ENCODE measurements at places on chromosomes 1 and 21.

GRCh38 chr1:226671277-226671676, 67.8 kb downstream of the ITPKB start:
- no peak for DNase-seq

DNA sequence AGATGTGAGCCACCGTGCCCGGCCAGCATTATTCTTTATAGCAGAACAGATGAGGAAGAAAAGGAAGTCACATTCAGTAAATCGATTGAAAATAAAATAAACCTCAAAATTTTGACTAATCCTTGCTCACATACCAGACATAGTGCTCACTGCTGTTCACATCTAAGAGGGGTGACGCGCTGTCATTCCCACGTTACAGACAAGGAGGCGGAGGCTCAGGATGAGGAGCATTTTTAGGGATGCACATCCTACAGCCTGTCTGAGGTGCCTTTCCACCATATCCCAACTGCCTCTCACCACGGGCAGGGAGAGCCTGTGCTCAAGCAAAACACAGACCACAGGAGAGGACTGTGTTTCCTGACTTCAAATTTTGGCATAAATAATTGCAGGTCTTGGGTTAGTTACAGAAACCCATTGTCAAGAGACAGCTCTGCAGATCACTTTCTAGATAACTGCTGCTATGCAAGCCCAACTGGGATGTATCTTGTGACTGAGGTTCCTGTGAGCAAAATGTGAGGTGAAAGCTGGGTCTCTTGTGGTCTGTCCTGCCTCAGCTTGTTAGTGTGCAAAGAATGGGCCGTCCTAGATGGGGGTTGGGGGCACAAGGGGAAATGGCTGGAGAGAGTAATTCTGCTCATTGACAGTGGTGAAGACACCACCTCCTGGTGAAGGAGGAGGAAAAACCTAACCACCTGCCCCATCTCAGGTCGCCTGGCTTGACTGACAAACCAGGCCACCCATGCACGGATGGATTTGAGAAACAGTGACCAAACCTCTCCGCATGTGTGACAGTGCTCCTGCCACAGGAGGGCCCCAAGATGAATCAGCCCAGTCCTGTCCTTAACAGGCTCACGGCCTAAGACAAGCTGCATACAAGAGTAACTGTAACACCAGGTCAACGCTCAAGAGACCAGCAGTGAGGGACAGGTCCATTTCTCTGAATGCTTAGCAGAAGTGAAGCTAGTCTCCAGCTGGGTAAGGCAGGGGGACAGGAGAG, 8.2 kb downstream of the TNN start:
- no peak for DNase-seq

DNA sequence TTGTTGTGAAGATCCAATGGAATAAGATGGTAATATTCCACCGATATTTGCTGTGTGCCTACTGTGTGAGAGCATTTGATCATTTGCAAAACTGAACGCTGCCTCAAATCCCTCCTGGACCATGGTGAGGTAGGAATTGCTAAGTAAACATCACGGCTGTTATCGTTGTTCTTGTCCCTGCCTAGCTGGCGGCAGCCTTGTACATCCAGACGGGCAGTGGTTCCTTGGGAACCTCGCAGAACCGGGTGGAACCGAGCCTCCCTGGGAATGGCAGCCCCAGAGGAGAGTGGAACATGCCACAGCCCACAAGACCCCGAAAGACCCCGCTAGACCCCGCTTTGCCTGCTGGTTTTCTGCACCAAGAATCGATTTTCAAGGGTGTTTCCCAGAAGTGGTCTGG, 60.9 kb downstream of the TAS1R2 start:
- DNase-seq, result no peak

GRCh38 chr1:9874959-9875635, 35.0 kb downstream of the CTNNBIP1 start:
- DNase-seq, result peak; percentile 68

DNA sequence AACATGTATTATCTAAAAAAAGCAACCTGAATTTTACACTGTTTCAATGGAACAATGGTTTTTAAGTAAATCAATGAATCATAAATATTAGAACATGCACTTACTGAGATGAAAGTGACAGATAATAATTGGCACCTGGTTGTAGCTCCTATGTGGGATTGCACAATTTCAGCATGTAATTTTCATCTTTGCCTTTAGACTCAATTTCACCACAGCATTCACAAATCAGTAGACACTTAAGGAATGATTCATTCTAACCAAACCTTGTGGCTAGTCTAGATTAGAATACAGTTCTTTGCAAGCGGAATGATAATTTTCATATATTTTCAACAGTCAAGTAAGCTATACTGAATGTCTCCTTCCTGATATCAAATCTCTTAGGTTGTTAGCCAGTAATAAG, 853.4 kb downstream of the KCNT2 start:
- no peak for DNase-seq

GRCh38 chr1:111878649-111879048, 110.8 kb downstream of the KCND3 start:
- DNase-seq, result no peak

DNA sequence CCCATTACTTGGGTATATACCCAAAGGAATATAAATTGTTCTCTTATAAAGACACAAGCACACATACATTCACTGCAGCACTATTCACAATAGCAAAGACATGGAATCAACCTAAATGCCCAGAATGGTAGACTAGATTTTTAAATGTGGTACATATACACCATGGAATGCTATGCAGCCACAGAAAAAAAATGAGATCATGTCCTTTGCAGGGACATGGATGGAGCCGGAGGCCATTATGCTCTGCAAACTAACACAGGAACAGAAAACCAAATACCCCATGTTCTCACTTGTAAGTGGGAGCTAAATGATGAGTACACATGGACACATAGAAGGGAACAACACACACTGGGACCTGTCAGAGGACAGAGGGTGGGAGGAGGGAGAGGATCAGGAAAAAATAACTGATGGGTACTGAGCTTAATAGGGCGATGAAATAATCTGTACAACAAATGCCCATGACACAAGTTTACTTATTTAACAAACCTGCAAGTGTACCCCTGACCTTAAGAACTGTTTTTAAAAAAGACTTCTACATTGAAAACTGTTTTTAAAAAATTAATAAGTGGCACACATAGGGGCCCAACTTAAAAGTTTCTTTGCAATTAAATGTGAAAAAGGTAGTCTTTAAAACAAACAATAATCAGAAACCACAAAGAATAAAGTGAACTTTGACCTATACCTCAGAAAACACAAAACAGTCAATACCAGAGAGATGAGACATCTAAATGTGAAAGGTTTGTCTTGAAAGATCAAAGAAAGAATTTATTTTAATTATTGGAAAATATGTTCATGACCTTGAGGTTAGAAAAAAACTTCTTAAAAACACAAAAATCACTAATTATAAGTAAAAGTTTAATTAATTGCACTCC, 75.2 kb downstream of the CDC42BPA start:
- no peak for DNase-seq

DNA sequence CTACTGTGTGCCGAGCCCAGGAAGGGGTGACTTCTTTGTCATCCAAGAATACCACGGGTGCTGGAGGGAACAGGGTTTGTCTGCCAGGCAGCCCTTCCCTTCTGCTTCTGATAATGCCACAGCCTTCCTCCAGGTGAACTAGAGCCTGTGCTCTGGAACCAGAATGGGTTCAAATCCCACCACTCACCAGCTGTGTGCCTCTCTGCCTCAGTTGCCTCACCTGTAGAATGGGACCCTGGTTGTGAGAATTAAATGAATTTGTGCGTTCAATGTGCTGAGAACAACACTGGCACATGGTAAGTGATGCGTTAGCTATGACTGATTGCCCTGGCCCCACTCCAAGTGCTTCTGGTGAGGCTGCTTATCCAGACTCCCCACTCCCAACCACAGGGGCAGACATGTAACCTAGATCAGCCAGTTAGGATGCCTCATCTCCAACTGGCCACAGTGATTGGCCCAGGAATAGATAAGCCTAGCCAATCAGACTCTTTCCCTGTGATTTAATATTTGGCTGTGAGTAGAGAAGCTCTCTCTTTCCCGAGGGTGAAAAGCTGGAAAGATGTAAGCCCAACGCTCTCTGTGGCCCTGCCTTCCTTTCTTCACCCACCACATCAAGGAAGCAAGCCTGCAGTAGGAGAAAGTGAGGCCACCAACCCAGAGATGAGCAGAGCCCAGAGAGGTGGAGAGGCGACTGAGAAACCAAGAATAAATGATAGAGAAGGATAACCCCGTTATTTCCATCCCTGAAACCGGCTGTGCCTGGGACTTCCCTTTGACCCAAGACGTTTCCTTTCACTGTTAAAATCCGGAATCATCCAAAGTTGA, 20.8 kb upstream of the LAPTM5 start:
- DNase-seq, result peak; percentile 44

DNA sequence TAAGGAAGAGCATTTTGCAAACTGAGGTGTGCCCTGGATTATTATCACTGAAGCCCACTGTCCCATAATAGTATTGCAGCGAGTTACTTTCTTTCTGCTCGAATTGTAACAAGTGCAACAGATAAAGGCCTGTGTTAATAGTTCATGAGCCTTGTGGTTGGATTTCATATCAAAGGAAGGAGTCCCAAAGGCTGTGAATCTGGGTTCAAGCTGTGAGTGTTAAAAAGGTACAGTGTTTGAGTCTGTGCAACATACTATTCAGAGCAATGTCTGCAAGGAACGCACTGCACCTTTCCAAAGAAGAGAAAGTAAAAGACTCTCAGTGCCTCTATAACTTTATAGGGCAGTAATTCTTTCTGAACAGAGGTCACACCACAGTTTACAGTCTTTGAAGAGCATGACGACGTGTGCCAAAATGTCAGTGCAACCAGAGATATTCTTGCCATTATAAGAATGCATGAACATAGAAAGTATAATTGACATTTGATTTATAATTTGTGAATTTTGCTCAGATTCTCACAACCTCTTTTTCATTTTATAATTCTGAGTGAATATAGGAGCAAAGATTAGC, 79.1 kb downstream of the CDC7 start:
- no peak for DNase-seq

DNA sequence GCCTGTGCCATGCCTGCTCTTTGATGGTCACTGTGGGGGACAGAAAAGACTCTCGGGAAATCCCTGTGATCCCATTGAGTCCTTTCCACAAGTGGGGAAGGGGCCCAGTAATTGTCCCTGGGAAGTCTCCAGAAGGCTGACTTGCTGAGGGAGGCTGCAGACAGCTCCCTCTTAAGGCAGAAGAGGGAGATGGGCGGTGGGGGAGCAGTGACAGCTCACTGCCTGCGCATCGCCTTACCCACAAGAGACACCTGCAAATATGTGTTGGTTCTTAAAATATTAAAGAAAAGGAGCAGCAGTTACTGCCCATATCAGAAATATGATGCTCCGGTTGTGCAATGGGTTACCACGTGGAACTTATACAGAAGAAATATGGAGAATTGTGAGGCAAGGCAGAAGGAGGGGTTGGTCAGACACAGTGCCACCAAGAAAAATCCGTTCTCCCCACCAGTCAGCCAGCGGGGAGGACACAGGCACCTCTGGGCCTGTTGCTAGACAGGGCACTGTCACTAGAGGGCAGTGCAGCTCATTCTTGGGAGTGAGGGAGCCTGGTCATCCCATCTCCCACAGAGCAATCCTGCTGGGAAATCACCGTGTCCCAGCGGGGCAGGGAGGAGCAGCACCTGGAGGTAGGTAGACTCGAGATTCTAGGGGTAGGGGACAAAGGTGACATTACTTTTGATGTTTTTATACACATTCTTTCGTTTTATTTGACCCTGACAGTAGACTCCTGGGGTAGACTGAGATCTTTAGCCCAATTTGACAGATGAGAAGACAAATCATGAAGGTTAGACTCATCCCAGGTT, 6.9 kb upstream of the CAMK1G start:
- peak; percentile 58 for DNase-seq

- no peak for DNase-seq
Observed at GRCh38 chr1:89611721-89612120, 21.2 kb upstream of the LRRC8C start.

GRCh38 chr1:29632806-29633615, 396.7 kb downstream of the PTPRU start:
- no peak for DNase-seq

DNA sequence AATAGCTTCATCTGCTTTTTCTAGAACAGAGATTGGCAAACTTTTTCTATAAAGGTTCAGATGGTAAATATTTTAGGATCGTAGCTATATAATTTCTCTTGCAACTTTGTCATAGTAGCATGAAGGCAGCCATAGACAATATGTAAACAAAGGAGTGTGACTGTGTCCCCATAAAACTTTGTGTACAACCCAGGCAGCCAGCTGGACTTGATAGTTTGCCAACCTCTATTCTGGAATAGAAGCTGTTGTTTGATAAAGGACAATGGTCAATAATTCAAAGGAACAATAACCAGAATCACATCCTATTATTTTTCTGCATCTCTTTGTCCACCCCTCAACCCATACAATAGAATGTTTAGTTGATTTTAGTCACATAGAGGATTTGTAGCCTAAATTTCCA, 286.7 kb downstream of the LMX1A start:
- DNase-seq, result no peak

DNA sequence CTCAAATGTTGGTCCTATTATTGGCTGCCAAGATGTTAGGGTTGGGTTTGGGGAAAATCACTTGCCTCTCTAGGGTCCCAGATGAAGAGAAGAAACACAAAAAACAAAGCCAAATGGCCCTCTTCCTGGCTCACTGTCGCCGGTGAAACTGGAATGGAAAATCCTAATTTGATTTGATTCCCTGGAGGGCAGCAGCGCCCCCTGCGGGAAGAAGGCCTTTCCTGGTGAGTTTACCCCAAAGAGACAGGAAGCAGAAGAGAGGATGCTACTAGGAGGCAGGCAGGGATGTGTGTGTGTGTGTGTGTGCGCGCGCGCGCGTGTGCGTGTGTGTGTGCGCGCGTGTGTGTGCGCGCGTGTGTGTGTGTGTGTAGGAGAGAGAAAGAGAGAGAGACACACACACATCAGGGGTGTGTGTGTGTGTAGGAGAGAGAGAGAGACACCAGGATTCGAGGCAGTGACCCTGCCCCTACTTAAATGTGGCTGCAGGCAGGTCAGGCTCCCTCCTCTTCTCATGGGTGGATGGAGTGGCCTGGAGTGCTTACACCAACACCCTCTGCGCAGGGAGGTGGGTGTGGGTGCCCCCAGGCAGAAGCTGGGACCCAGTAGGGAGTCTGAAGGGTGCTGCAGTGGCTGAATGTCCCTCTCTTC, 3.1 kb upstream of the SELENON start:
- peak; percentile 74 for DNase-seq

- DNase-seq, result no peak
Observed at GRCh38 chr1:23927097-23927496, 13.9 kb upstream of the CNR2 start.

GRCh38 chr1:37474697-37475379, 458 bp downstream of the ZC3H12A start:
- no peak for DNase-seq

DNA sequence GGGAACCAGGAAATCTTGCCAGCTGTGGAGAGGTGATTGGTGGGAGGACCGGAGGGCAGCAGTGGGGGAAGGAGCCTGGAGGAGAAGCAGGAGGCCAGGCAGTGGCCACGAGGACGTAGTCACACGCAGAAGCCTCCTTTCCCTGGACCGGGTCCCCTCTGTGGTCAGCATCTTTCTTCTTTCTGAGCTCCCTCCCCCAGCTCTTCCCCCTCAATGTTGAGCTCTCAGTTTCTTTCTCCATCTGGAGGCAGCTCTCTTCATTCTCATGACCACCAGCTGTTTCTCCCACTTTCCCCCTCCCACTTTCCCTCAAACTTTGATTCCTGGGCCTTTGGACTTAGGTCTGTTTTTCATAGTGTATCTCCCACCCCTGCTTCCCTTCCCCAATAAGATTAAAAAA, 18.3 kb downstream of the KIRREL1 start:
- no peak for DNase-seq

- DNase-seq, result no peak
Observed at GRCh38 chr1:16266411-16267118, 29.6 kb upstream of the CPLANE2 start.

- no peak for DNase-seq
Observed at GRCh38 chr1:39103328-39104157, 77.4 kb downstream of the NDUFS5 start.

- peak; percentile 62 for DNase-seq
Observed at GRCh38 chr1:39105061-39105840, 79.1 kb downstream of the NDUFS5 start.
